ENCODE measurements at places on chromosomes 16 and 17.

DNA sequence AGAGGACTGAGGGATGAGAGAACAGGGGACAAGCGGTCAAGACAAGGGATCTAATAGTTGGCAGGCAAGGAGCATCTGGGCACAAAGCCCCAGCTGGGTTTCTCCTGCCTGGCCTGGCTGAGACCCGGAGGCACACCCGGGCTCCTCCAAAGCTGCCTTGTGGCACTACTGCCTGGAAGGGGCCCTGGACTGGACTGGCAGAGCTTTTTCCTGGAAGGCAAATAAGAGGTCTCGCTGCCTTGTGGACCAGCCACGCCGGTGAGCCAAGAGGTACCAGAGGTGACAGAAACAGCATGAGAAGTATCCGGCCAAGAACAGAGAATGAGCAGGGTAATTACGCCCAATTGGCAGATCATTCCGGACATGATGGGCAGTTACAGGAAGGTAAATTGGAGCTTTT is 64.6 kb downstream of the GTF3C1 start:
- no peak for DNase-seq

DNA sequence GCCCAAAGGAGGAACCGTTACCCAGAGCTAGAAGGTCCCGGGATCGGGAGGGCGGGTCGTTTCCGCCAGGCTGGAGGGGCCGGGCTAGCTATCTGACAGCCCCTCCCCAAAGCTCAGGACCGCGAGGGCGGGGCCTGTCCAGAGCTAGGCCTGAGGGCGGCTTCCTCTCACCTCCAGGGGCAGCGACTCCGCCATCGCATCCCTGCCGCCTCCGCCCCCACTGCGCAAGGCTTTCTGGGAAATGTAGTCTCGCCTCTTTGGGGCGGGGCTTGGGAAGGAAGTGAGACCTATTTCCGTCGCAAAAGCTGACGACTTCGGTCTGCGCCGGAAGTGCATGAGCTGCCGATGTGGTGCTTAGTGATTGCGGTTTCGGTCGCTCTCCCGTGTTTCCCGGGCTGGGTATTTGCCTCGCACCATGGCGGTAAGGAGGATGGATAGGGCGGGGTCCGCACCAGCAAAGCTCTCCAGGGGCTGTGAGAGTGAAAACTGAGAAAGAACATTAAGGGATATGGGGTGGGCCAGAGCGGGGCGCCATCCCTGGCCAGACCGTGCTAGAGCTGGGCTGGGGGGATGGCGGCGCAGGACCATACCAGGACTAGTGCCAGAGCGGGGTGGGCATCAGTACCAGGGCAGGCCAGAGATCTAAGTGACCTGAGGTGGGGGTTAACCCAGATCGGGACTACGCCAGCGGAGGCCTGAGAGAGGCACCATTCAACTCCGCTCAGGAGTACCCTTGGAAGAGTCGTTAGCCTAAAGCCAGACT is at the start of gene TMEM208:
TMEM208 (plus strand) TSS at position 327 of the 763 bp plus-strand sequence; CDS start at position 416, 89 bp downstream.
- DNase-seq, result peak; percentile 96

DNA sequence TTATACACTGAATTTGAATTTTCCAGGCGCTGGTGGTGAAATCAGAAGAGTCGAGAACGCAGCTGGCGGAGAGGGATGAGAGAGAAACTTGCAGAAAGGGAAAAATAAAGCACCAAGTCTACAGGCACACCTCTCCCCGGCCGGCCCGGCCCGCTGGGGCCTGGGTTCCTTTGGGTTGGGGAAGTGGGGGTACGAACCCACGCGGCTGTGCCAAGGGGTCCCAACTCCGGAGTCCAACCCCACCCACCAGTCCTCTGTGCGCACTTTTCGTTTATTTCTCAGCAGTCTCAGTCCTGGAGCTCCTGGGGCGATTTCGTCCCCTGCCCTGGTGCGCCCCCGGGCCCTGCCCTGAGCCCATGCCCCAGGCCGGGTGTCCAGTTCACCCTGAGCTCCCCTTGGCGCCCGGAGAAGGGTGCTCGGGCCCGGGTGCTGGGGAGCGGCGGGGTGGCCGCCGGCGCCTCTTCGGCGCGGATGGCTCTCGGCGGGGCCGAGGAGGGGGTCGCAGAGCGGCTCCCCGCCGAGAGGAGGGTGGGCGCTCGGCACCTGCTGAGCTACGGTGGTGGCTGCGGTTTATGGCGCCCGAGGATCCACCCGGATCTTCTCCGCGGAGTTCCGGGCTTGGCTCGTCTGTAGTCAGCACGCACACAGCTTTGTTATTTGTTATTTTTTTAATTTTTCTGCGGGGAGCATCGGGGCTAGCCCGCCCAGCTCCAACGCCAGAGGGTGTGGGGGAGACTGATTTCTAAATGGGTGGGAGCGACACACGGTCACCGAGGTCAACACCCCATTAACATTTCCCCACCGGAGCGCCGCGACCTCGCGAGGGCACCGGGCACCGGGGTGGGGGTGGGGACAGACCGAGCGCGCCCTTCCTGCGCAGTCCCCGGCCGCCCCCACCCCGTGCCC is 15.7 kb upstream of the CBX8 start:
- DNase-seq, result no peak

- DNase-seq, result no peak
These were observed 54.1 kb downstream of the SMURF2 start for GRCh38 chr17:64607862-64608565.

DNA sequence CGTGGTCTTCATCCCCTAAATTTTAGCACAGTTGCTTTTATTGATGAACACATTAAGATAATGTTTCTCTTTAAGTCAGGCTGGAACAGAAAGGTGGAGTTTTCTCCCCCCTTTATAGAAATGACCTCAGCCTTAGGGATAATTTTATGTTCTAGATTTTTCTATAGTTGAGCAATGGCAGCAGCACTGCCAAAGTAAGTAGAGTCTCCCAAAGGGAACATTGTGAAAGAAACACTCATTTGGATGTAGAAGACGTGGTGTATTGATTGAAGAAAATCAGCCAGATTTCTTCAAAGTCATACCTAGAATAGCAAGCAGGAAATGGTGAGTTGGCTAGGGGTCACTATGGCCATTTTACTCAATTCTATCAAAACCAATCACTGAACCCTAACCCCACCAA is 122.5 kb downstream of the DNAH9 start:
- DNase-seq, result no peak

DNA sequence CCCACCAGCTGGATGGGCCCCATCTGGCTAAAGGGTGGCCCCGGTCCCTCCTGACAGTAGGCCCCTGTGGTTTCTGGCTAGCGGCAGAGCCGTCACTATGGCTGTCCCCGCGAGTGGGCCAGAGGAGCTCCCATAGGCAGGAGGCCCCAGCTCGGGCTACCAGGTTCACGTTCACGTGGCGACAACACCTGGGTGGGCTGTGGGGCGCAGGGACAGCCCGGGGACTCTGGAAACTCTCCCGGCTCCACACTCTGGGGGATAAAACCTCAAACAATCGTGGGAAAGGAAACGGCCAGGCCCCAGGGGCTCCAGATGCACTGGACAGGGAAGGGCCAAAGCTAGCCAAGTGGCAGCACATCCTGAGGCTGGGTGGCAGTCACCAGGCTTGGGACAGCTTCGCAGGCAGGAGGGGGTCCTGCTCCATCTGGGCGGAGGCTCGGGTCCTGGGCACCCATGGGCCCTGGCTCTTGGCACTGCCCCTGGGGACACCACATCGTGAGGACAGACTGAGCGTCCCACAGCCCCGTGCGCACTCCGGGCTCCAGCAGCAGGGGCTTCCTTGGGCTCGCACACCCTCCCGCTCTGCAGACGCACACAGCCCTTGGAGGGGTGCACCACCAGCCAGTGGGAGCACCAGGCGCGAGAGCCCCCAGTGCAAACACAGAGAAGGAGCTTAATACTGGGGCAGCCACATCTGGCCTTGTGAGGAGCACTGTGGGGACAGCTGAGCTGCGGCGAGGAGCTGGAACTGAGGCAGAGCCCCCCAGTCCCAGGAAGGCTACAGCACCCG is 4.4 kb downstream of the RNF166 start:
- DNase-seq, result no peak

GRCh38 chr16:24149102-24149501 is 107.0 kb upstream of the CACNG3 start:
- no peak for DNase-seq

- DNase-seq, result no peak
These were observed 275.2 kb downstream of the MAF start for GRCh38 chr16:79325226-79325945.

DNA sequence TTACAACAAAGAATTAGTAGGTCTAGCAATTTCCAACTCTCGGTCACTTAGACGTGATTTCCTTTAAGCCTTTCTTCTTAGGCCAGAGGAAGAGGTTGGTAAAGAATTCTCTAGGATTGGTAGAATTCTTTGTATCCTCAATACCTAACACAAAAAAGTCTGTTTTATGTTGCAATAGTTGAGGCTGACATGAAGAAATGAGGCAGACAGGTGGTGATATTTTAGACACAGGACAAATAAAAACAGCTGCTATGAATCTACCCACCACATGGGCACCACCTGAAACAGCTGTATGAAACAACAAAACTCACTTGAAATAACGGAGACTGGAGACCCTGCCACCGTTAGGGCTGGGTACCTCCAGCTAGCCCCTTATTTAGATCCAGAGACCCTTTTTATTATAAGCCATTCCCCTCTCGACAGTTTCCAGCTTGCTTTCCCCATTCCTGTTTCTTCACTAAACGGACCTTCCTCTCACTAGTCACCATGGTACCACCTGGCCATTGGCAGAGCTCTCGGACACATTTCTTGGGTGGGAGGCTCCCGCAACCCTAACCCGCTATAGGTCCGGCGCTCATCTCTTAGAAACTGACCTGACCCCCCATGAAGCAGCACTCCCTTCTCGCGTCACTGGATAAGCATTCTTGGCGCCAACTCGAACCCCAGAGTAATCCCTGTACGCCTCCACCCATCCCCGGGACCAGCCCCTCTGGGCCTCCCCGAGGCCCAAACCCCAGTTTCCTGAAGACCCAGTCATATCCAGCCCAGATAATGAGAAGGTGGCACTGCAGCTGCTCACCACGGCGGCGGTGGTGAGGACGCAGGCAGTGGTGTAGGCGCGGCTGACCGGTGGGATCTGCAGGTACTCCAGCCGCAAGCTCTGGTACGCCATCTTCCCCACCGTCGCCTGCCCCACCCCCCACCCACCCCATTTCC is at the start of gene DERL2:
DERL2 (minus strand) TSS at position 909 of the 936 bp plus-strand sequence; CDS start at position 892, 17 bp downstream.
- DNase-seq, result peak; percentile 70

DNA sequence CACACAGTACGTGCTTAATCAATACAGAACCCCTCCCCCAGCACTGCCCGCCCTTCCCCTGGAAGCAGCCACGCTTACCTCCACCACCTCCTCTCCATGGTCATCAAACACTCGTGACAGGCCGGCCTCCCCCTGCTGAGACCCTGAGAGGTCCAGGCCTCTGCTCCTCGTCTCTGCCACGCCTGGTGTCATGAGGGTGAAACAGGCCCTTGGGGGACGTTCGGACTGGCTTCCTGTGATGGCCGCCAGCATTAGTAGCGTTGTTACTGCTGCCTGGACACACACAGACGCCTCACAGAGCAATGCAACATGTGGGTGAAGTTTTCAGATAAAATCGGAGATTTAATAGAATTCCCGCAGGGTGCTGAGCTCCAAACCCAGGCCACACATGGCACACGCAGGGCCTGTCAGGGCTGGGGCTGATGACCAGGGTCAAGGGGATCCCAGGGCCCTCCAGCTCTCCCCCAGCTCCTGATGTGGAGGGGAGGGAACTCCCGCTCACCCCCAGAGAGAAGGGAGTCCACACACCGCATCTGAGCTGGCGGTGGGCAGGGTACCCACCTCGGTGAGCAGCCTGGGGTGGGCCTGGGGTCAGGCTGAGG is 15.9 kb upstream of the SLC38A10 start:
- DNase-seq, result no peak

DNA sequence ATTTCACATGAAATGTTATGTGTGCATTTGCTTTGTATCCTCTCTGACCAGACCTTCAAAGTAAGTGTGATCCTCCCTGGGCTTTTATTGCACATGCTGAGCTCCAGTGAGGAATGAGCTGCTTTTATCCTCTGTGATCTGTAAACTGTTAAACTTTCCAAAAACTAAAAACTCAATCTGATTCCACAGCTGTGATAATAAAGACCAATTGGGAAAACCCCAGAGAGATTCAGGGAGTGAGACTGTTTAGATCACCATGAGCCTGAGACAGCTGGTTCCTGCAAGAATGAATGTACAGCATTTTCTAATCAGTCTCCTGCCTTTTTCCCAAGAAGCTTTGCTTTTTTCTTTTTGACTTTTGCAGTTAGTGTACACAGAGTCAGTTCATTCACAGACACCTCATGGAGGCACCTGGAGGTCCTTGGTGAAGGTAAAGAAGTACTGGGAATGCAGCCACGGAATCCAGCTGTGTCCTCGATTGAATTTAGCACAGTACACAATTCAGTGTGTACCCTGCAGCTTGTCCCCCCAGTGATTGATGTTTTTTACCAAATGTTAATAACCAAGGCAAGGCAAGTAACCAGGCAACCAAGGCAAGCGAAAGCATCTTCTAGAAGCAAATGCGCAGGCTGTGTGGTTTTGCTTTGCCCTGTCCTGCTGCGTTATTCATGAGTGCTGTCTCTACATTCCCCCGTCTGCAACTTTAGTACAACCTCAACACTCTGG is 182.6 kb downstream of the LGALS9B start:
- no peak for DNase-seq

- DNase-seq, result peak; percentile 16
These were observed 22.5 kb upstream of the ENPP7 start for GRCh38 chr17:79707931-79708891.

DNA sequence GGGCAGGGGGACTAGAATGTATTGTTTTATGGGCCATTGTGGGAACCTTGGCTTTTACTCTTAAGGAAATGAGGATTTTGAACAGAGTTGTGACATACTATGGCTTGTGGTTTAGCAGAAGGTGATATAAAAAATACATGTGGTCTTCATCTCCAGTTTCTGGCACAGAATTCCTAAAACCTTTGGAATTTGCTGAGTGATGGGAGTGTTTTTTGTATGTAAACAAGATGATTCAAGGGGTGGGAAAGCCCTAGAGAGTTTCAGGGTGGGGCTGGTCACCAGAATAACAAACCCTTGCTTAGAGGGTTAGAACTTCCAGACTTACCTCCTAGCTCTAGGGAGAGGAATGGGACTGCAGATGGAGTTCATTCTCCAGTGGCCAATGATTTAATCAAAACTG is 316.1 kb downstream of the PHKB start:
- DNase-seq, result no peak

DNA sequence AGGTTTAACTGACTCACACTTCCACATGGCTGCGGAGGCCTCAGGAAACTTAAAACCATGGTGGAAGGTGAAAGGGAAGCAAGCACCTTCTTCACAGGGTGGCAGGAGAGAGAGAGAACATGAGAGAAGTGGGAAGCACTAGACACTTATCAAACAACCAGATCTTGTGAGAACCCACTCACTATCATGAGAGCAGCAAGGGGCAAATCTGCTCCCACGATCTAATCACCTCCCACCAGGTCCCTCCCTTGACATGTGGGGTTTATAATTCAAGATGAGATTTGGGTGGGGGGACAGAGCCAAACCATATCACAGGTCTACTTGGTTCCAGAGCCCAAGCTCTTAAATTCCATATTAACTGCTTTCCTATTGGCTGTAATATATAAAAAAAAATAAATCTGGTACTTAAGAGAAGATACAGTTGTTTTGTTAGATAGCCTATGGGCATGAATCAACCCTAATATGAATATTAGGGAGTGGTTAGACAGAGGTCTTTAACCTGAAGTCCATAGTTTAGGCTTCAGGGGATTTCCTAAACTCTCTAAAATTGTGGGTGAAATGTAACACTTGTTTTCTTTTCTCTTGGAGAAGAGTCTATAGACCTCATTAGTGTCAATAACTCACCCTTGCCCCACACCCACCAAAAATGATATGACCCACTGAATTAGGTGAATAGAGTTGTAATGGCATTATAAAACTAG is 56.7 kb downstream of the SKAP1 start:
- no peak for DNase-seq

GRCh38 chr16:12876778-12877177 is 24.6 kb upstream of the SHISA9 start:
- no peak for DNase-seq

GRCh38 chr17:47205419-47205963 is 3.7 kb upstream of the MYL4 start:
- DNase-seq, result no peak

GRCh38 chr17:79104898-79105600 is 30.4 kb downstream of the ENGASE start:
- no peak for DNase-seq

Data from substantia nigra (tissue), 51 donors.